AG04449 (cell line): ENCODE measurements at places on chromosomes 3 and 15.

DNA sequence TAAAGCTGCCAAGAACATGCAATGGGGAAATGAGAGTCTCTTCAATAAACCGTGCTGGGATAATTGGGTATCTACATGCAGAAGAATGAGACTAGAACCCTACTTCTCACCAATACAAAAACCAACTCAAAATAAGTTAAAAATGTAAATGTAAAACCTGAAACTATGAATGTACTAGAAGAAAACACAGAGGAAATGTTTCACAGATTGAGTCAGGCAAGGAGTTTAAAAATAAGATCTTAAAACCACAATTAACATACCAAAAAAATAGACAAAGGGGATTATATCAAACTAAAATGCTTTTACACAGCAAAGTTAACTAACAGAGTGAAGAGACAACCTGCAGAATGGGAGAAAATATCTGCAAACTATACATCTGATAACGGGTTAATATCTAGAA lies 90.4 kb downstream of the ISL2 start:
- no peak for DNase-seq

DNA sequence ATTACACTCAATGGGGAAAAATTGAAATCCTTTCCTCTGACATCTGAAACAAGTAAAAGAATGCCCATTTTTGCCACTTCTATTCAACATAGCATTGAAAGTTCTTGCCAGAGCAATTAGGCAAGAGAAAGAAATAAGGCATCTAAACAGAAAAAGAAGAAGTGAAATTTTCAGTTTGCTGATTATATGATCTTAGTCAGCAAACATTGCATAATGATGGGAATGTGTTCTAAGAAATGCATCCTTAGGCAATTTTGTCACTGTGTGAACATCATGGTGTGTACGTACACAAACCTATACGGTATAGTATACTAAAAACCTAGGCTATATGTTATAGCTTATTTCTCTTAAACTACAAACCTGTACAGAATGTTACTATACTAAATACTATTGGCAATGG lies 278.0 kb downstream of the CGGBP1 start:
- no peak for DNase-seq

GRCh38 chr3:139537361-139537760 lies 2.2 kb downstream of the RBP1 start:
- no peak for DNase-seq

- no peak for DNase-seq
Observed at GRCh38 chr15:80870893-80871292, 91.7 kb downstream of the CEMIP start.

DNA sequence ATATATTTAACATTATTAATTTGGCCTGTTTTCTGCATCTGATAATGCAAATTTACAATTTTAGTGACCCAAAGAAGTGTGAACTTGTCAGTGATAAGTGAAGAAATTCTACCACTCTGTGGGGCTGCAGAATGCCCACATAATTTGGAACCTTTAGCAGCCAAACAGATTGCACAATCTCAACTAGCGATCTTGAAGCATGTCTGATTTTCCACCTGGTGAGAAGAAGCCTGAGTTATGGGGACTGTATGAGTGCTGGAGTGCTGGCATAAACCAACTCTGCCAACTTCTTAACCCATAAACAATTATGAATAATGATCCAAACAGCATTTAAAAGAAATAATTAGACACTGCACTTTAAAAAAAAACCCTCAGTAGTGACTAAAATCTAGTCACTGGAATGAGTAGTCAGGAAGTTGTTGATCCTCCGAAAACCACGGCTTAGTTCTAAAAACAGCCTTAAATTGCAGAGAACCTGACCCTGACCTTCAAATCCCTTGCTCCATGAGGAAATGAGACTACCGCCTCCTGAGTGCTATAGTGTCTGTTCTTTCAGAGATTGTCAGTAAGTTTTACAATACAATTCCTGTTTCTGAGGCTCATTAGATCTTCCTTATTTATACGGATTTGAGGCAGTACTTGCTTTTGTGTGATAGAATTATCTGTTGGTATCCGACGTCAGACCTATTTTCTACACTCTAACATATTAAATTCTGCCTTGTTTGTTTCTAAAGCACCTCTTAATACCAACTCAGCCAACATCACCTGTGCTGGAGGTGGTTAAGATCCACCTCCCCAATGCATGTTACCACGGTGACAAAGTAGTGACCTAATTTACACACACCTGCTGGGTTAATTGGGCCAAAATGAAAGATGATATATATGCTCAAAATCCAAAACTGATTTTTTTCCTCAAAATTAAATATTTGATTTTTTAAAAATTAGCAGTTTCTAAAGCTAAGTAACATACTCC lies 267.7 kb downstream of the ZBTB20 start:
- no peak for DNase-seq

DNA sequence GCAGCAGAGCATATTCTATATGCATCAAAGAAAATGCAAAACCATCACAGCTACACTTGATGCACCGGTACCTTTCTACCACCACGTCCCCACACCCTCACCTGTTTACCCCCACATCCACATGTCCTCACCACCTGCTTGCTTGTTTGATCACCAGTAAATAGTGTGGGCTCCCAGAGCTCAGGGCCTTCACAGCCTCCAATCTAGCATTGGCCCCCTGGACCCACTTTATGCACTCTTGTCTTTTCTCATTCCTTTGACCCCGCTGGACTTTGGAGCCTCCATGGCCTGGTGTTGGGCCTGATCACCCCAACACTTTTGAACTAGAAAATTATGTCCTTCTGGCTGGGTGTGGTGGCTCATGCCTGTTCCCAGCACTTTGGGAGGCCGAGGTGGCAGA lies 190.1 kb downstream of the PDE8A start:
- DNase-seq = no peak

GRCh38 chr15:24394303-24394702 lies 281.3 kb upstream of the NPAP1 start:
- no peak for DNase-seq

GRCh38 chr3:33729993-33730392 lies 11.9 kb upstream of the CLASP2 start:
- DNase-seq = no peak

DNA sequence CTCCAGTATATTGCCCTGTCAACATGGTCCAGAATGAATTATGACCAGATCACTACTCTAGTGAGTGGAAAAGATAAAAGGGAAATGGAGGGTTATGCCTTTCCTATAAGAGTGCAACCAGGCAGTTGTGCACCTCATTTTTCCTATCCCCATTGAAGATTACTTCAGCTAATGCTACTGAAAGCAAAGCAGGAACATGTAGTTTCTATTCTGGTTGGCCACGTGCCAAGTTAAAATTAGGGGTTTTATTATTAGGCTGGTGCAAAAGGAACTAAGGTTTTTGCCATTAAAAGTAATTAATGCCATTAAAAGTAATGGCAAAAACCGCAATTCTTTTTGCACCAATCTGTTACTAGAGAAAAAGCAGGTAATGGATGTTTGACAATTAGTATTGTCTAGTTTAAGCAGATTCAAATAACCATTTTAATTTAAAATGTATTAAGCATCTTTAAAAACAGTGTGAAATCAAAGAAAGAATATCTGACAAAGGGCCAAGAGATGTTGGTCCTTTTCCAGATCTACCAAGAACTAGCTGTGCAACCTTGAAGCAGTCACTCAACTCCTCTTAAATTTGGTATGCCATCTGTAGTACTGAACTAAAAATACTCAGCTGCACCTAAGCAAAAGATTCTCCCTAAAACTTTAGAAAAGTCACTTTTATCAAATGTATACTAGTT lies 567.5 kb upstream of the CCDC54 start:
- no peak for DNase-seq

- no peak for DNase-seq
Observed at GRCh38 chr3:168616915-168617314, 521.2 kb upstream of the GOLIM4 start.

GRCh38 chr3:12798559-12799179 lies 2.2 kb downstream of the CAND2 start:
- DNase-seq = no peak

DNA sequence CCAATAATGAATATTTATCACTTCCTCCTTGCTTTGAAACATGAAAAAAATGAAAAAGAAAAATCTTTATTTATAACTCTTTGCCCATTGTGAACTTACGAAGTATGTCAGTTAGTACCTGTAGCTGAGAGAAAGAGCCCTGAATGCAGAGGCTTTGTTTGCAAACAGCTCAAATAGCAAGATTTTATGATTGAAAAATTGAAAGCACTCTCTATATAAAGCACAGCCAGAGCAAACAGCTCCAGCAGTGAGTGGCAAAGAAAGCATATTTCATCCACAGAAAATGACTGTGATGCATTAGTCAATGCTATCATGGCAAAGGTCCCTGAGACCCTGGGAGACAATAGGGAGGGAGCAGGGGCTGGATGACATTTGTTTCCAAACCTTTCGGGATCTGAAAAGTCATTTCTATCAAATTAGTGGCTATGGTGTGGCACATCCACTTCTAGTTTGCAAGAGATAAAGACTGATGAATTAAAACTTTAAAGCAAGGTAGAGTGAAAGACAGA lies 576.1 kb downstream of the OTOL1 start:
- DNase-seq = no peak

GRCh38 chr3:79184251-79184650 lies 583.5 kb downstream of the ROBO1 start:
- DNase-seq = no peak

- no peak for DNase-seq
Observed at GRCh38 chr3:58629629-58630028, 36.9 kb downstream of the FAM3D start.

GRCh38 chr3:2567451-2567850 lies 468.8 kb downstream of the CNTN4 start:
- no peak for DNase-seq

GRCh38 chr3:4904811-4905695 lies 74.2 kb upstream of the BHLHE40 start:
- DNase-seq = no peak

DNA sequence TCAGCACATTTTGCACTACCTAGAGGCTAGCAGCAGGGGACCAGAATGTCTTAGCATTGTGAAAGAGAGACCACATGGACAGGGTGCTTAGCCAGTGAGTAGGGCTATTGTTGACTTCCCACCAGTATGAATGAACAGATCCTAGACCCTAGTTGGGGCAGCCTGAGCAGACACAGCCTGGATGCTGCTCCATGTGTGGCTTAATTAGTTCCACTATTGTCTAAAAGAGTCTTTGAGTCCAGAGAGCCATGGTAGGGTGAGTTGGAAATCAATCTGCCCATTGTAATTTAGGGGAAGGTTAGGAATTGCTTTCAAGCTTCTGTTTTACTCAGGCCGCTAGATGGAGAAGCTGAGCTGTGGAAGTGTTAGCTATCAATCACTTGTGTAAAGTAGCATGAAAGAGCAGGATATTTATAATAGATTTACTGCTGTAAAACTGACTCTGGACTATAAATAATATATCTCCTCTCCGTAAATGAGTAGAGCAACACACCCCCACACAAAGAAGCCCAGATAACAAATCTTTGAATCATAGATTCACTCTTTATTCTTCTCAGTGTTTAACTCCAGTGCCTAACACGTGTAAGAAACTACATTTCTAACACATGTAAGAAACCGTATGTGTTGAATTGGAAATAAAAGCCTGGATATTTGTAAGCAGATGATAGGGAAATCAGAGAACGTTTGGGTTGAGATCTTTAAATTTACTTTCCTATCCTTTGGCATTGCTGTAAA lies 4.1 kb upstream of the GCSAM start:
- no peak for DNase-seq

- no peak for DNase-seq
Observed at GRCh38 chr3:127170814-127171213, 22.1 kb upstream of the PRR23E start.

- no peak for DNase-seq
Observed at GRCh38 chr15:52428297-52428696, 100.4 kb downstream of the MYO5A start.

DNA sequence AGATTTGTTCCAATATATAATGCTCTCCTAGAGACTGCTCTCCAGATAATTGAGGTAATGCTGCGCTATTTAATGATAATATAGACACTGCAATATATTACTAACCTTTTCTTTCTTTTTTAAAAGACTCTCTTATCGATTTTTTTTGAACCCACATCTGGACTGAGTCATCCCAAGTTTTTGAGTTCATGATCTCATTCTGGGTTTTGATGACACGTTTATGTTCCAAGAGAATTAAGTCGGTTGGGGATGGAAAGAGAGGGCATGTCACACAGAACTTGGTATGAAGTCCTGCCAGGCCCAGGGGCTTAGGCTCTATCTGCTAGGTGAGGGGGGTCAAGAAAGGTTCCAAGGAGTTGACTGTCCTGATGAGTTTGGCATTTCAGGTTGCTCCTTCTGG lies 431.1 kb downstream of the MFSD1 start:
- no peak for DNase-seq

DNA sequence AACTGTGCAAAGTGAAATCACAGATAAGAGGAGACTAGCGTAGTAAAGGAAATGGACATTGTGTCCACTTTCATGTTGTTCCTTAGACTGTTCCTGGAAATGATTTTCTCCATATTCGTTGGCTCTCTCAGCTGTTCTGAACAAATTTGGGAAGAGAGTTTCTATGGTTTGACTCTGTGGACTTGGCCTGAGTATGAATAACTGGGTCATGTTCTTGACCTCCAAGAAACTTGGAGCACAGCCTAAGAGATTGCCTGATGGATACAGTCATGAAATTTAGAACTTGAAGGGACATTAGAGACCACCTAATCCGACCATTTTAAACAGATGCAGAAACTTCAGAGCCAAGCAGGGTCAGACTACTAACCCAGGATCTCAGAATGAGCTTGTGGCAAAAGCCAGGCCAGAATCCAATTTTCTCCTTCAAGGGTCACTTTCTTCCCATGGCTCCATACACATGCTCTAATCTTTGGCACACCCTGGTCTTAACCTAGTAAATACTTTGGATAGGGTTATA lies 430.4 kb downstream of the RBMS3 start:
- no peak for DNase-seq

DNA sequence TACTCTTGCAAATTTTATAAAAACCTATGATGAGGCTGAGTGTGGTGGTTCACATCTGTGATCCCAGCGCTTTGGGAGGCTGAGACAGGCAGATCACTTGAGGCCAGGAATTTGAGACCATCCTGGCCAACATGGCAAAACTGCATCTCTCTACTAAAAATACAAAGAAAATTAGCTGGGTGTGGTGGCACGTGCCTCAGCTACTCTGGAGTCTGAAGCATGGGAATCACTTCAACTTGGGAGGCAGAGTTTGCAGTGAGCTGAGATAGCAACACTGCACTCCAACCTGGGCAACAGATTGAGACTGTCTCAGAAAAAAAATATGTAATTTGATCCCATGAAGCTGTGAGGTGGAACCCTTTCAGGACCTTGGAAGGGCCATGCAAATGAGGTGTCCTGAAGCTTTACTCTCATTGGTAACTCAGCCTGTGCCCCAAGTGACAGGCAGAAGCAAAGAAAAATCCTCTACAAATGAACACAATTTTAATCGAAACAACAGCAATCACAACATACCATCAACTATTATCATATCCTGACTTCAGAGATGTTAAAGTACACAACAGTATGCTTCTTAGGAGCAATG lies 84.6 kb upstream of the CDV3 start:
- DNase-seq = peak; percentile 45

- DNase-seq = no peak
Observed at GRCh38 chr15:96002890-96003859, 327.3 kb upstream of the NR2F2 start.

DNA sequence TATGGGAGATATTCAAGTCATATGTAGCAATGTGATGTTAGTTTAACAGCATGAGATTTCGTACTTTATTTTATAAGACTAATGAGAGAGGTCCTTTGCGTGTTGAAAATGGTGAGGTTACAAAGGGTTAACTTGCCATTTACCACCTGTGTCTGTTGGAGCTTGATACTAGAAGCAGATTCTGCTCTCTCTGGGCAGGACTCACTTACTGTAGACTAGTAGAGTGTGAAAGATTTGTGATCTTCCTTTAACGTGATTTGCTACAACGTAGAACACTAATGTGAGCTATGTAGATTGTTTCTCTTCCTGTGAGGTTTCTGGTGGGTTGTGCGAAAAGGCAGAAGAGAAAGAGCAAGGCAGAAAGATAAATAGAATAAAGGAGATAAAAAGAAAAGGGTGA lies 1.1 kb downstream of the TP63 start:
- no peak for DNase-seq
